Liver (tissue), 10 donors: ENCODE measurements at places on chromosomes 4 and X.

- H3K4me1 ChIP-seq: no peaks in the 10 kb centered on the region
- no peak overlapping the region for H3K27ac ChIP-seq
- no peaks in the 10 kb centered on the region for H3K27me3 ChIP-seq
- no peak for DNase-seq
Measured at GRCh38 chrX:41822892-41823291, 98.9 kb downstream of the GPR82 start.

GRCh38 chr4:180950377-180950776 lies 1292.8 kb upstream of the TENM3 start:
- H3K27me3 ChIP-seq: no peaks in the 10 kb centered on the region
- DNase-seq: no peak
- no peaks in the 10 kb centered on the region for H3K4me1 ChIP-seq
- H3K4me3 ChIP-seq: no peak overlapping the region
- H3K36me3 ChIP-seq: no peaks in the 10 kb centered on the region

DNA sequence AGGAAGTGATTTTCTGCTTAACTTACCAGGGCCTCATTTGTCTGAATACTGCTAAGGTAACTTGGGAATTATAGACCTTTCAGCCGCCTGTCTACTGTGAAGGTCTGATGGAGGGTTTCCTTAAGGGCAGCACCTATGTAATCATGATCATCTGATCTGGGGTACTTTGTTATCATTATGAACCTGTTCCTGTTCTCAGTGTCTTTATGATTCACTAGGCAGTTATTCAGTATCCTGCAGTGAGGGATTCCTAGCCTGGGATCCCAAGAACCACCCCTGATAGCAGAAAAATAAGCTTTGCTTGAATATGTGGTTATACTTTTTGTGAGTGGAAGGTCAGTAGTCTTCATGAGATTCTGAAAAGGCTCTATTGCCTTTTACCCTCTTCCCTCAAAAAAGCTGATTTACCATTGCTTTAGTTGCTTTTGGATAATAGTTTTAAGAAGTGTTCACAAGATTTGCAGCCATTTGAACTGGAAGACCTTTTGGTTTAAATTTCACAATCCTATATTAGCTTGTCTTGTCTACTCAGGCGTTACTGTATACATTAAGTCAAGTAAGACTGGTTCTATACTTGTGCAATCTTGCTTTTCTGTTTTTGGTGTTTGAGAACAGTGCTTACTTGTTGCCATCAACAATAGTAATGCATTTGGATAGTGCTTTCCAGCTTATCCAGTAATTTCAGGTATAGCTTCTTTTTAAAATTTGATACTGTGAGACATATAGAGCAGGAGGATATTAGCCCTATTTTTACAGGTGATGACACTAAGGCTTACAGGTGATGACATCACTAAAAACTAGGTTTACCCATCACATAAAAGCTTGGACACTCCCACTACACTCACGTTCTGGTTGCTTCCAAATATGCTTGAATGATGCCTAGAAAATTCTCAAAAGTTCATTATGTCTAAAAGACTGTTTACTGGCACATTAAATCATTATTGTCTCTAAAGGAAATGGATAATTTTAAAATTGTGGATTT lies 60.0 kb downstream of the FHIP1A start:
- no peak for DNase-seq
- no peak overlapping the region for H3K4me3 ChIP-seq
- no peaks in the 10 kb centered on the region for H3K4me1 ChIP-seq

- no peak overlapping the region for H3K4me3 ChIP-seq
- H3K4me1 ChIP-seq: no peaks in the 10 kb centered on the region
- no peaks in the 10 kb centered on the region for H3K27me3 ChIP-seq
- no peaks in the 10 kb centered on the region for H3K36me3 ChIP-seq
- no peak for DNase-seq
Measured at GRCh38 chr4:152856960-152857359, 77.2 kb downstream of the ARFIP1 start.

DNA sequence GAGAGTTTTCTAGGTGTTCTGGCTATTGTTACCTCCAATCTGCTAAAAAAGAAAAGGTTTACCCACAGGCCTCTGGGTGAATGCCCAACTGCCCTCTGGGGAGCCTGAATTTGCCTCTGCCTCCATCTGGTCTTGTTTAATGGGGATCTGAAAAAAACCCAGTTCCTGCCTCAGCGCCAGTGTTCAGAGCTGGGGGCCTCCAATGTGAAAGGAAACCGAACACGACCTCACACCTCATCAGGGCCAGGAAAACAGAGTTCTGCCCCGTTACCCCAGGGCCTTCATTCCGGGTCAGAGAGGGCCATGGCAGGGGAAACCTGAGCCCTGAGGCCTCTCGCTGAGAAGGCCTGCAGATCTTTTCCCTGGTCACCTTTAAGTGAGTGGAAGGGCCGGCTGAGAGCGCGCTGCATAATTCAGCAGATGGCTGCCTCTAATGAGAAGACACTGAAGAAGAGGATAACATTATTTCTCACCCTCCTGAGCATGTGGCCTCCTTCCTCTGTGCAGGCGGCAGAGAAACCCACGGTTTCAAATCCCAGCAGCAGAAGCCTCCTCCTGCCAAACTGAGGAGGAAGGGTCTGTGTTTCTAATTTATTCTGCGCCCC lies 6.8 kb downstream of the SEPTIN6 start:
- no peak for DNase-seq
- H3K27me3 ChIP-seq: no peaks in the 10 kb centered on the region
- no peak overlapping the region for H3K4me3 ChIP-seq

DNA sequence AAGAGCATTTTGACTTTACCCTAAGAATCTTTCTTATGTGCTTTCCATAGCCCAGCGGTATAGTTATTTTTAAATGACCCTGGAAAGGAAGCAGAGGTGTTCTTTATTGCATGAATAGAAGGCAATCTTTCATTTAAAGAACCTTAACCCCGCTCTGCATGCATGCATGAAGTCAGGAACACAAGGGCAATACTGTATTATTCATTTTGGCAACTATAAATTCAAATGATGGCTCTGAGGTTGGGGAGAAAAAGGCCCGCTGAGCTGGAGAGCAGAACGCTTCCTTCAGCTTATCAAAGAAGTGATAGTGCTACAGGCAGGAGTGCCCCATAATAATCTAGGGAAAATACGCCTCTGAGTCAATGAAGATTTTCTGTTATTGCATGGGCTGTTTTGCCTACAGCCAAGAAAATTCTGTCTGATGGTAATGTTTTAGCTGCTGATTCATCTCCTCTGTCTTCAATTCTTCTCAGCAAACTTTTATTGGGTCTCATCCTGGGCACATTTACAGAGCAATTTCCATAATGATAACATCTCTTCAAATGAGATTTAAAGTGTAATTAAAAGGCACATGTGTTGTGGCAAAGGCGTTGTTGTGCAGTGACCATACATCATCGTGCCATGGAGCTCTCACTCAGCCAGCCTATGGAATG lies 452.2 kb upstream of the FTHL17 start:
- no peak overlapping the region for H3K27ac ChIP-seq
- no peaks in the 10 kb centered on the region for H3K27me3 ChIP-seq
- peaks cover 5% of the 10 kb centered on the region for H3K4me1 ChIP-seq
- no peak overlapping the region for H3K4me3 ChIP-seq

- no peak overlapping the region for H3K4me3 ChIP-seq
- no peak overlapping the region for H3K27ac ChIP-seq
- H3K36me3 ChIP-seq: no peaks in the 10 kb centered on the region
Measured at GRCh38 chr4:181650033-181650825, 593.0 kb upstream of the TENM3 start.

- H3K27ac ChIP-seq: no peak overlapping the region
- no peak for DNase-seq
- H3K27me3 ChIP-seq: no peaks in the 10 kb centered on the region
- H3K36me3 ChIP-seq: no peaks in the 10 kb centered on the region
Measured at GRCh38 chr4:41873380-41874295, 61.6 kb upstream of the TMEM33 start.

GRCh38 chr4:78567500-78568060 lies 16.0 kb downstream of the ANXA3 start:
- no peak overlapping the region for H3K27ac ChIP-seq
- no peak overlapping the region for H3K4me3 ChIP-seq
- H3K36me3 ChIP-seq: no peaks in the 10 kb centered on the region
- H3K4me1 ChIP-seq: no peaks in the 10 kb centered on the region
- H3K27me3 ChIP-seq: no peaks in the 10 kb centered on the region

- H3K36me3 ChIP-seq: no peaks in the 10 kb centered on the region
- DNase-seq: no peak
- H3K4me3 ChIP-seq: no peak overlapping the region
- H3K27me3 ChIP-seq: no peaks in the 10 kb centered on the region
Measured at GRCh38 chr4:158182736-158183135, 9.9 kb upstream of the GASK1B start.

- H3K4me3 ChIP-seq: no peak overlapping the region
- no peak for DNase-seq
- no peaks in the 10 kb centered on the region for H3K36me3 ChIP-seq
- no peak overlapping the region for H3K27ac ChIP-seq
- H3K27me3 ChIP-seq: no peaks in the 10 kb centered on the region
Measured at GRCh38 chrX:19670321-19670750, 155.0 kb upstream of the MAP3K15 start.

DNA sequence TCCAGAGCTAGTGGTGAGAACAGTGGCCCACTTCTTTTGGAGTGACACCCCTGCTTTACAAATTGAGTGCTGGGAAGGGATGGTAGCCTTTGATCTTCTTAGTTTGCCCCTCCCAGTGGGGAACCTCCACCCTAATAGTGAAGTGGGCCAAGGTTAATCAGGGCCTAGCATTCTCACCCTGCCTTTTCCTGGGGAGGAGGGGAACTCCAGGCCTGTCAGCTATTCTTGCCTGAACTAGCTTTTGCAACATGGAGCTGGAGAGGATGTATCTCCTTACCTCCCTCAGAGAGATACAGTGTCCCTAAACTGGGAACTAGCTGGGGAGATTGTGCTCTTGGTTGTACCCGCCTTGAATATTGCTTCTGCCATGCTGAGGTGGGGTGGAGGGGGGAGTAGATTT lies 20.6 kb downstream of the PHKA1 start:
- H3K4me3 ChIP-seq: no peak overlapping the region
- H3K4me1 ChIP-seq: no peaks in the 10 kb centered on the region
- H3K27me3 ChIP-seq: no peaks in the 10 kb centered on the region
- H3K27ac ChIP-seq: no peak overlapping the region
- no peak for DNase-seq

GRCh38 chr4:140187316-140187695 lies 33.3 kb upstream of the MAML3 start:
- H3K36me3 ChIP-seq: no peaks in the 10 kb centered on the region
- no peaks in the 10 kb centered on the region for H3K4me1 ChIP-seq
- no peak overlapping the region for H3K4me3 ChIP-seq

GRCh38 chr4:37770016-37770415 lies 56.5 kb upstream of the PGM2 start:
- H3K4me1 ChIP-seq: no peaks in the 10 kb centered on the region
- H3K36me3 ChIP-seq: no peaks in the 10 kb centered on the region
- no peak overlapping the region for H3K27ac ChIP-seq
- H3K4me3 ChIP-seq: no peak overlapping the region
- no peaks in the 10 kb centered on the region for H3K27me3 ChIP-seq

- H3K4me1 ChIP-seq: no peaks in the 10 kb centered on the region
- H3K27ac ChIP-seq: no peak overlapping the region
- H3K4me3 ChIP-seq: no peak overlapping the region
Measured at GRCh38 chr4:142452161-142452855, 393.8 kb downstream of the INPP4B start.

- no peaks in the 10 kb centered on the region for H3K4me1 ChIP-seq
- H3K27ac ChIP-seq: no peak overlapping the region
Measured at GRCh38 chr4:176287546-176287945, 18.5 kb upstream of the ASB5 start.

DNA sequence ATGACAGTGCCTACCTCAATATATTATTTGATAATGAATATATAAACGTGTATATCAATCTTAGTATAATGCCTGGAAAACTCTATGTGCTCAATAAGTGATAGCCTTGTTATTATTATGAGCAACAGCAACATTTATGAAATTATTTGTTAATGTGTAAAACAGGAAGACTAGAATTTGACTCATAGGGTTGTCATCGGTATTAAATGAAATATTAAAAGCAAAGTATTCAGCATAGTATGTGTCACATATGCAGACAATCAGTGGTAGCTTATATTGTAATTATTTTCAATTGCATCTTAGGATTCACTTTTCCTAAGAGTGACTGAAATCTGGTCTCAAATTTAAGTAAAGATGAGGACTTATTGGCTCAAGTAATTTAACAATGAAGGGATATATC lies 24.6 kb downstream of the SPANXD start:
- no peaks in the 10 kb centered on the region for H3K36me3 ChIP-seq
- no peaks in the 10 kb centered on the region for H3K4me1 ChIP-seq
- no peak overlapping the region for H3K27ac ChIP-seq
- H3K4me3 ChIP-seq: no peak overlapping the region

- no peaks in the 10 kb centered on the region for H3K4me1 ChIP-seq
- no peak overlapping the region for H3K27ac ChIP-seq
- no peak for DNase-seq
- H3K4me3 ChIP-seq: no peak overlapping the region
- no peaks in the 10 kb centered on the region for H3K27me3 ChIP-seq
- no peaks in the 10 kb centered on the region for H3K36me3 ChIP-seq
Measured at GRCh38 chr4:158588777-158589176, 67.1 kb downstream of the RXFP1 start.

GRCh38 chr4:138689593-138689992 lies 326.0 kb upstream of the NOCT start:
- H3K4me1 ChIP-seq: no peaks in the 10 kb centered on the region
- no peak for DNase-seq
- H3K36me3 ChIP-seq: no peaks in the 10 kb centered on the region
- no peaks in the 10 kb centered on the region for H3K27me3 ChIP-seq
- H3K27ac ChIP-seq: no peak overlapping the region
- no peak overlapping the region for H3K4me3 ChIP-seq

- H3K4me3 ChIP-seq: no peak overlapping the region
- no peaks in the 10 kb centered on the region for H3K4me1 ChIP-seq
- H3K27me3 ChIP-seq: no peaks in the 10 kb centered on the region
- H3K27ac ChIP-seq: no peak overlapping the region
- H3K36me3 ChIP-seq: peaks cover 20% of the 10 kb centered on the region
- no peak for DNase-seq
Measured at GRCh38 chrX:16822723-16823122, 36.5 kb downstream of the TXLNG start.

- H3K27me3 ChIP-seq: no peaks in the 10 kb centered on the region
- no peak for DNase-seq
- H3K27ac ChIP-seq: no peak overlapping the region
Measured at GRCh38 chr4:123835831-123836590, 439.4 kb downstream of the SPRY1 start.

- DNase-seq: no peak
- H3K36me3 ChIP-seq: no peaks in the 10 kb centered on the region
- no peak overlapping the region for H3K4me3 ChIP-seq
Measured at GRCh38 chr4:40843696-40844095, 93.9 kb downstream of the NSUN7 start.

- DNase-seq: no peak
- no peaks in the 10 kb centered on the region for H3K4me1 ChIP-seq
- no peak overlapping the region for H3K27ac ChIP-seq
- H3K4me3 ChIP-seq: no peak overlapping the region
- no peaks in the 10 kb centered on the region for H3K36me3 ChIP-seq
Measured at GRCh38 chr4:168433571-168433970, 46.7 kb downstream of the DDX60L start.

GRCh38 chr4:154427149-154427548 lies 64.5 kb downstream of the DCHS2 start:
- H3K27me3 ChIP-seq: peaks cover 2% of the 10 kb centered on the region
- no peaks in the 10 kb centered on the region for H3K36me3 ChIP-seq
- no peak overlapping the region for H3K27ac ChIP-seq
- H3K4me3 ChIP-seq: no peak overlapping the region
- H3K4me1 ChIP-seq: no peaks in the 10 kb centered on the region

GRCh38 chr4:23455456-23456158 lies 434.2 kb downstream of the PPARGC1A start:
- DNase-seq: no peak
- no peaks in the 10 kb centered on the region for H3K4me1 ChIP-seq
- H3K4me3 ChIP-seq: no peak overlapping the region
- no peak overlapping the region for H3K27ac ChIP-seq
- no peaks in the 10 kb centered on the region for H3K27me3 ChIP-seq
